ENCODE measurements at places on chromosomes 3 and 15.

- no peak for DNase-seq
Observed at GRCh38 chr3:124563376-124563775, 166.9 kb upstream of the UMPS start.

- DNase-seq: peak; percentile 55
Observed at GRCh38 chr15:90818251-90819210, 49.9 kb upstream of the FURIN start.

GRCh38 chr3:106446271-106446670, 577.5 kb upstream of the CBLB start:
- DNase-seq: no peak

- DNase-seq: no peak
Observed at GRCh38 chr3:125262161-125262560, 49.6 kb upstream of the SLC12A8 start.

GRCh38 chr3:61680617-61681016, 119.2 kb downstream of the PTPRG start:
- no peak for DNase-seq

GRCh38 chr3:100100425-100100824, 13.9 kb downstream of the FILIP1L start:
- no peak for DNase-seq

- DNase-seq: no peak
Observed at GRCh38 chr3:56818156-56818985, 16.6 kb upstream of the ARHGEF3 start.

- DNase-seq: no peak
Observed at GRCh38 chr3:70519026-70519425, 206.6 kb upstream of the MDFIC2 start.

GRCh38 chr15:38612159-38612863, 47.7 kb upstream of the RASGRP1 start:
- DNase-seq: no peak

- DNase-seq: peak; percentile 89
Observed at GRCh38 chr3:180989291-180990163, at the start of gene DNAJC19. TSS of gene DNAJC19 (minus strand) at chr3:180989736. CDS start at chr3:180989602, 134 bp downstream.

GRCh38 chr3:165803471-165803870, 33.8 kb downstream of the BCHE start:
- no peak for DNase-seq

DNA sequence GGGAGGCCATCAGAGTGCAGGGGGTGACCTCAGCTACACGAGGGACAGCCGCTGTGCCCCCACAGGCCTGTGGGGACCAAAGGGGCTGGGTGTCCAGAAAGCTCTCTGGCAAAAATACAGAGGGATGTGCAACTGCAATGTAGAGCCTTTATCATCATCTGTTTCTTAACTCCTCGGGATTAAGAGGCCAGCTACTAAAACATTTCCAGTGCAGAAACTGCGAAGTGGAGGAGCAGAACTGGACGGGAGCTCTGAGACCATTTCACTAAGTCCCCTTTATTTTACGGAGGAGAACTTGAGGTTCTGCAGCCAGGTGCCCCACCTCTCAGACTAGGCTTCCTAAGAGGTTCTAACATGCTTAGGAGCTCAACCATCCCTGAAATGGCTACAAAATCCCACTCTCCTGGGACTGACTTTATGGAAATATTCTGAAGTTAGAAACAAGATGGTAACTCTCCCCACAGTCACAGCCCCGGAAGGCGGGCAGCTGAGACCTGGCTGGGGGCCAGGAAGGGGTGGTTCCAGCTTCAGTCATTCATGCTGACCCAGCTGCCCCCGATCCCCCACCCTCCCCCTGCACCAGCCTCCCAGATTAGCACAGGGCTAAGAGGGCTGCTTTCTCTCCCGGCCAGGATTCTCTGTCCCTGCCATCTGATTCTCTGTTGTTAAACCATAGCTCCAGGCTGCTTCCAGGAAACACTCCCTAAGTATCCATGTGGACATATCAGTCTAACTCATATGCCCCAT, 40.3 kb downstream of the UMPS start:
- DNase-seq: no peak

- DNase-seq: no peak
Observed at GRCh38 chr3:107965136-107965655, 125.6 kb downstream of the CD47 start.

DNA sequence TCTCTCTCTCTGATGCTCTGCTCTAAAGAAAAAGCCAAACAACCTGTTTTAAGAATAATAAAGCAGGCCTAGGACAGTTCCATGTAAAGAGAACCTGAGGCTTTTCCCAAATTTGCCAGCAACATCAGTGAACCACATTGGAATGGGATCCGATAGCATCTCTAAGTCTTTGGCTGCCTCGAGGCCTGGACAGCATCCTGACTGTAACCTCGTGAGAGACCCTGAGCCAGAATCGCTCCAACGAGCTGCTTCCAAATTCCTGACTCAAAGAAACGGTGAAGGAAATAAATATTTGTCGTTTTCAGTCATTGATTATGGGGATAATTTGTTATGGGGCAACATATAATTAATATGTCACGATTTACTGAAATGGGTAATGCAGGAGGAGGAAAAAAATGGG, 1012.8 kb downstream of the ROBO2 start:
- no peak for DNase-seq

DNA sequence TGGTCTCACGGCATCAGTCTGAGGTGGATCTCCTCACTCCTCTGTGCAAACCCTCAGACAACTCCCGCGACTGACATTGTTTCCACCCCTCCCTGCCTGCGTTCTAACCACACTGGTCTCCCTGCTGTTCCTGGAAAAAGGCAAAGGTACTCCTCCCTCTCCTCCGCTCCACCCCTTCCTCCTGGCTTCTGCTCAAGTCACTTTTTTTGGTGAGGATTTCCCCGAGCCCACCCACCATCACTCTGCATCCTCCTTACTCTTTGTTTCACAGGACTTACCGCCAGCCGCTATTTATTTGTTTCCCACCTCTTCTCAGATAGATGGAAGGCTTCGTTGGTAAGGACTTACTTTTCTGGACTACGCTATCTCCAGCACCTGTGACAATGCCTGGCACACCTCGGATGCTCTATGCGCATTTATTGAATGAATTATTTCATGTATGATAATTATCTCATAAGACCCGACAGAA, 25.6 kb downstream of the PRR23E start:
- DNase-seq: no peak

GRCh38 chr3:46935989-46936558, 40.5 kb downstream of the CCDC12 start:
- no peak for DNase-seq
